ENCODE measurements at places on chromosomes 5 and 9.
A peak's percentile ranks its signal among the peaks of the same experiment; 100 is the strongest.

DNA sequence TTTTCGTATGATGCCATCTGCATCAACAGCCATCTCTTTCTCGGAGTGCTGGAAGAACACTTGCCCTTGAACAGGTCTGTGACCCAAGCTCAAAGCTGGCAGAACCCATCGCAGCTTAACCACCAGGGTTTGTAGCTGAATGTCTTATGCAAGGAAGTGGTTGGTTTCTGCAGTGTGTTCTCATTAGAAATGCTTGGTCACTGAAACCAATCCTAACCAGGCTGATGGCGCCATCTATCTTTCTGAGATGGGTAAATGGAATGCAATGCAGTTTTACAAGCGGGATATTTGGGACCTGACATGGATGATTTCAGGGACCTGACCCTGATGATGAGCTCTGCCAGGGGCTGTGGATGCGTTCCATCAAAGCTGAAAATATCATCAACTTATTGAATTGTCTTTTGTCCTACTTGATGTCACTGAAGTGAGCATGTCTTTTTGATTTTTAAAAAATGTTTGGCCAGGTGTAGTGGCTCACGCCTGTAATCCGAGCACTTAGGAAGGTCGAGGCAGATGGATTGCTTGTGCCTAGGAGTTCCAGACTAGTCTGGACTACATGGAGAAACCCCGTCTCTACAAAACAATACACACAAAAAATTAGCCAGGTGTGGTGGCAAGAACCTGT, 28.7 kb downstream of the DMRT3 start:
- DNase-seq = no peak

DNA sequence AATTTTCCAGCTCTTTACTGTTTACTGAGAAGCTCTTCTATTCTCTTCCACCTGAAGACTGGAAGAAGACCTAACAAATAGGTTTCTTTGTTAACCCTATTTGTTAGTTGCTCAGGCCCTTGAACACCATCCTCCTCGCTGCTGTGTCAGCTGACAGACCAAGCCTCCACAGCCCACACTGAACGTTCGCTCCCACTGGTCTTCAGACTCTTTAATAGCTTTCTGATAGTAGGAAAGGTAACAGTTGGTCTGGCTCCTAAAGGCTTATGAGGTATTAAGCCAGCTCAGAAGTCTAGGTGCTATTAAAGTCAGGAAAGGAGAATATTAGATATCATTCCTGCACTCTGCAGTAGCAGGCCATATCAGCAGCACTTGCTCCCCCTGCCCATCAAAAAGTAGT, 23.3 kb upstream of the F2R start:
- DNase-seq = no peak

- DNase-seq = peak; percentile 22
Measured at GRCh38 chr5:76855961-76856360, 6.1 kb downstream of the S100Z start.

DNA sequence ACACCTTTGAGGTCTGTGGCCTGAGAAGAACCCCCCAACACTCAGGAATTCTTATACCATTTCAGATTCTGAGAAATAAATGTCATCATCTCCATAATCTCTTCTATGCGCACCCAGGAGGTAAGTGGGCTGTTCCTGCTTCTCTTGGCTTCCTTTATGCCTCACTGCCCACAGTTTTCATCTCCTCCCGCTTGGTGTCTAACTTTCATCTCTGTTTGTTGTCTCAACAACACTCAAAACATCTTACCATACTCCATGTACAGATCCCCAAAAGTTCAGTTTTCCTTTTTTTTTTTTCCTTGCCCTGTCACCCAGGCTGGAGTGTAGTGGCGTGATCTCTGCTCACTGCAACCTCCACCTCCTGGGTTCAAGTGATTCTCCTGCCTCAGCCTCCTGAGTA, 170.2 kb upstream of the FREM1 start:
- no peak for DNase-seq

DNA sequence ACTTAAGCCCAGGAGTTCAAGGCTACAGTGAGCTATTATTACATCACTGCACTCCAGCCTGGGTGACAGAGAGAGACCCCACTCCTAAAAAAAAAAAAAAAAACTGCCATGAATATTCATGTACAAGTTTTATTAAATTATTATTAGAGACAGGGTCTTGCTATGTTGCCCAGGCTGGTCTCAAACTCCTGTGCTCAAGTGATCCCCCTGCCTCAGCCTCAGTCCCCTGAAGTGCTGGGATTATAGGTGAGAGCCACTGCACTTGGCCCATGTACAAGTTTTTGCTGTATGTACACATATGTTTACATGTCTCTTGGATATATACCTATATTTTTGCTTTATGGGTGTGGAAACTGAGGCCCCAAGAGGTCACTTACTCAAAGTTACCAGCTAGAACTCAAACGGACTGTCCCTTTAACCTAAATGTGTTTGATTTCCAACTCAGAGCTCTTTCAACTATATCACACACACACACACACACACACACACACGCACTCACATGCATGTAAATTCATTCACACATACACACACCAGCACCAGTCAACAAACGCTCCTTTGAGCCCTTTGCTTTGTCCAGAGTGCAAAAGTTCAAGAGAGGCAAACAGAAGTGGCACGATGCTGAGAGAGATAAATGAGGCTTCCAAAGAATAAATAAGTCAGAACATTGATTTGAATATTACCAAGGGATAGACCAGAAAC, 42.3 kb upstream of the STRBP start:
- DNase-seq = no peak

DNA sequence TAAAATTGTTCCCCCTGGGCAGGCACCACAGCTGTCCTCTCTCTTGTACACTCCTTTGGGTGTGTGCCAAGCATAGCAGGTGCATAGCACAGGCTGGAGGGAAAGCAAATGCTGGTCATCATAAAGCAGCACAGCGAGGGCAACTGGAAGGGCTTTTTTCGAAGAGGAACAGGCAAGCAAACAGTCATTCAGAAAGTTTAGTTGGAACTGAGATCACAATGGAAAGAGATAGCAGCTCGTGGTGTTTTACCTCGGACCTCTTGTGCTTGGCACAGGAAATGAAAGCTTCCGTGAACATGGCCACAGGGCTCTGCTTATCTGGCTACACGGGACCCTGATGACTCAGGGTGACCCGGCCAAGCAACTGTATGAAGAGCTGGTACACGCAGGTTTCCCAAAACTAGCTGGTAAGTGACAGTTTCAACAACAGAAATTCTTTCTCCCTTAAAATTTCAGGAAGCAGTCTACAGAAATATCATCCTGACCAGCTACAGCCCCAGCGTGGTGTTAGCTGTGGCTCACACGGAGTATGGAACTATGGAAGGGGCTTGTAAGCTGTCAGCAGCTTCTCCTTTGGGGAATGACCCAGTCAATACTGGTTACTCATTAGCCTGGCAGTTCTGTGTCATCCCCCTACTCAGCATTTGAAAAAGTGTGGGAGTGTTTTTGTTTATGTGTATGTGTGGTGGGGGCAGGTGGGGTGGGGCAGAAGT, 48.1 kb downstream of the POC5 start:
- DNase-seq = peak; percentile 9

DNA sequence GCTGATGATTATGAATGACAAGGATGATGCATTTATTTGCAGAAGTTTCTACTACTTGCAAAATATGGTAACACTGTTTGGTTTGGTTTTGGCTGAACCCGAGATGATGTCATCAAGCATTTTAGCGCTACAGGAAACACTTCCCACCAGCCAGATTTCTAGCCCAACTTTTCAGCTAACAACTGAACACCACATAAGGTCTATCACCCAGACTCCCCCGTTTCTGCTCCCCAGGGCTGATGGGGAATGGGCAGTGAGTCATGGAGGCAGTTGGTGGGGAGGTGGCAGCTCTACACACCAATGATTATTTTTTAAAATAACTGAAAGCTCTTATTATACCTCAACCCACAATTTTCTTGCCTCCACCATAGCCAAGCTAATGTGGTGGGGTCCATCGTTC, 302.9 kb downstream of the CEMIP2 start:
- DNase-seq = no peak

DNA sequence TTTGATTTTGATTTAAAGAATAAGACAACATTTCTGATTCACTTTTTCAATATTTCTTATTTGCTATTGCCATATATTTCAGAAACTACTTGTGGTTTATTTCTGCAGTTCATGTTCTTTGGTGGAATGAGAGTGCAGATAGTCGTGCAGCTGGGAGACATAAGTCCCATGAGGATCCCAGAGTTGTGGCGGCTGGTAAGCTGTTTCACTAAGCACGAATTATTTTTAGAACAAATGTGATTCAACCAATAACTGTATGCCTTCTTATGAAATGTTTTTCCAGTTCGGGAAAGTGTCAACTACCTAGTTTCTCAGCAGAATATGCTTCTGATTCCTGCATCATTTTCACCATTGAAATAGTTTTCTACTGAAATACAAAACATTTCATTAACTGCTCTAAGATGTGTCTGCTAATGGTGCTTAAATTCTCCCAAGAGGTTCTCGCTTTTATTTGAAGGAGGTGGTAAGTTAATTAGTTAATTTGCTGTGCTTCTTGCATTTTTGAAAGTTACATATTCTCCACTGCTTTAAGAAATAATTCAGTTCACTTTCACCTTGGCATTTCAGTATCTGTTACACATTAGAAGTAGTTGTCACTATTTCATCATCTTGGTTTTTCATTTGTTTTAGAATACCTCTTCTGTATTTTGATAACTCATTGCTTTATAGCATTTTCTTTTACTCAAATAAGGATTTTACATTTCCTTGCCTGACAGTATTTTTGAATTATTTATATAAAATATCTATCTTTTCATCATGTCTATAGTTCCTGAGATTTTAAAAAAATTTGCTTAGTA, 9.0 kb downstream of the NIPSNAP3B start:
- DNase-seq = no peak

DNA sequence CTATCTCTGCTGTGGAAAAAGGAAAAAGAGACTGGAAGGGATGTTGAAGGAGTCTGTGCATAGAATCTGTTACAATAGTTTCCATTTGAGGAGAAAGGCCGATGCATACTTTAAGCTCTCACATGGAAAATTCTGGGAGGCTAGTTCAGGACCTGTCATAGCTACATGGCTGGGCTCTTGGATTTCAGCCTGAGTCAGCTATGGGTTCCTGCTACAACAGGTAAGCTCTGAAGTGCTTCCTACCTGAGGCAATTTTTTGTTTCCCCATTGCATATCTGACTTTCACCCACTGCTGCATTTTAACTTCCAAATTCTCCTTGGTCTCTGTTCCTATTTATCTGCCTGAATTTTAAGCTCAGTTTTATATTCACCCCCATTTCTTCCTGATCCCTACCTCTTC, 310.7 kb downstream of the RAB3C start:
- no peak for DNase-seq

- no peak for DNase-seq
Measured at GRCh38 chr5:51746023-51746422, 362.8 kb downstream of the ISL1 start.

DNA sequence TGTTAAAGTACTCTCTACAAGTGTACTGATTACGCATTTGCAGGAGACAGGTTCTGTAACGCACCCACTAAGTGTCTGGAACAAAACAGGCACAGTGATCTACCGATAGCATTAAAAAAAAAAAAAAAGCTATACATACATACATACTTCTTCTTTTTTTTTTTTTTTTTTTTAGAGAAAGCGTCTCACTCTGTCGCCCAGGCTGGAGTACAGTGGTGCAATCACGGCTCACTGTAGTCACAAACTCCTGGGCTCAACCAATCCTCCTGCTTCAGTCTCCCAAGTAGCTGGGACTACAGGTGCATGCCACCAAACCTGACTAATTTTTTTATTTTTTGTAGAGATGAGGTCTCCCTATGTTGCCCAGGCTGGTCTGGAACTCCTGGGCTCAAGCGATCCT, 7.6 kb downstream of the KIF24 start:
- no peak for DNase-seq

DNA sequence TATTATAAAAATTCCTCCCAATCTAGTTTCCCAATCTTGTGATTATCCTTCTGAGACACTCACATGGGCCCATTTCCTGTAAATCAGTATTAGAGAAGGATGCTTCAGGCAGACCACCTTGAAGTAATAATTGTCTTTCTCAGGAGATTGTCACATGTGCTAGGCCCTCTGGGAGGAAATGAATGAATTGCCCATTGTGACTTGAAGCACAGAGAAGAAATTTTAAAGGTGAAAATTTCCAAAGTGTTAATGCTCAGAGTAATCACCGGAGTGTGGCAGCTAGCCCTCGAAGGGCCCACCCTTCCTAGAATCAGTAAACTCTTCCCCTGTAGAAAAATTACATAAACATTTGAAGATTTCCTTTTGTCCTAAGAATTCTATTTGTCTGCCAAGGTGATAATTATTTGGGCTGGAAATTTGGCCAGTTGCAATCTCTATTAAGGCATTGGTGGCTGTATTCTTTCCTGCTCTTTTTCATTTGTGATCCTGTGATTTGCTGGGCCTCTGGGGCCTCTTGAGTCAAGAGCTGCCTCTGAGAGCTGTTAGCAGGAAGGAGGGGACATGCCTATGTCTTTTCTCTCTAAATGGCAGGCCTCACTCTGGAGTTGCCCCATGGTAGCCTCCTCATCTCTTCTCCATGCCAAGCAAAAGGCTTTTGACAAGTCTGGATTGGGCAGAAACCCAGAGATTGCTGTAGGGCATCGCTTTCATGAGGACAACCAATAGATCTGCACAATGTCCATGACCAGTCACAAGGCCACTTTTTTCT, 371.5 kb upstream of the ACTBL2 start:
- no peak for DNase-seq

Measured in activated T-cell treated with anti-CD3 and anti-CD28 coated beads for 4 hours (primary cell).